ENCODE measurements at places on chromosomes 2 and 18. TPM values are rescaled to one million over a fixed set of nuclear protein-coding genes. Genes with fewer than 3 reads are reported as not detected.

The SIX3 gene
- not detected for total RNA-seq

The ACVR1C gene
- total RNA-seq, result 3.6 TPM

The NMS gene
- total RNA-seq, result not detected

The MFSD2B gene
- 1.7 TPM for total RNA-seq

The NOSTRIN gene
- 9.4 TPM for total RNA-seq

The ERMN gene
- total RNA-seq, result 0.10 TPM

The SEMA4C gene
- 24.3 TPM for total RNA-seq

The ZNF804A gene
- 0.30 TPM for total RNA-seq

The GPR35 gene
- total RNA-seq, result 0.99 TPM

The DGUOK gene
- 25.5 TPM for total RNA-seq

The GKN2 gene
- not detected for total RNA-seq

The SETBP1 gene
- total RNA-seq, result 24.1 TPM

Data from skin of body (tissue), 3 donors.